ENCODE measurements at places on chromosomes 7 and 10. TPM values are rescaled to one million over a fixed set of nuclear protein-coding genes. Genes with fewer than 3 reads are reported as not detected.

SMO gene
- 12.5 TPM for total RNA-seq

ITIH5 gene
- 25.5 TPM for total RNA-seq

GPRIN2 gene
- 9.4 TPM for total RNA-seq

CPA4 gene
- not detected for total RNA-seq

STEAP2 gene
- total RNA-seq, result 47.1 TPM

HOXA4 gene
- total RNA-seq, result 9.4 TPM

GPC2 gene
- 5.1 TPM for total RNA-seq

CTAGE4 gene
- total RNA-seq, result 4.0 TPM

FAM180A gene
- 1.1 TPM for total RNA-seq

SLC12A9 gene
- 41.9 TPM for total RNA-seq

DKK1 gene
- 22.5 TPM for total RNA-seq

CACNA2D1 gene
- 20.2 TPM for total RNA-seq

TRPV5 gene
- not detected for total RNA-seq

CDC14C gene
- total RNA-seq, result not detected

GARS1 gene
- 203 TPM for total RNA-seq

SDHAF3 gene
- 27.4 TPM for total RNA-seq

COL17A1 gene
- 18.5 TPM for total RNA-seq

DLD gene
- total RNA-seq, result 85.7 TPM

PNLIP gene
- not detected for total RNA-seq

ARMH3 gene
- 26.5 TPM for total RNA-seq

PDAP1 gene
- 95.1 TPM for total RNA-seq

PDGFA gene
- 31.5 TPM for total RNA-seq

GBX1 gene
- total RNA-seq, result not detected

CYP2C19 gene
- total RNA-seq, result not detected

TBC1D12 gene
- 11.9 TPM for total RNA-seq

COL13A1 gene
- total RNA-seq, result 4.9 TPM

GRID2IP gene
- total RNA-seq, result 2.6 TPM

ADAM22 gene
- 26.4 TPM for total RNA-seq

ZNF239 gene
- 14.6 TPM for total RNA-seq

DDC gene
- not detected for total RNA-seq

All from ureter (tissue), 1 donor.